ENCODE measurements at places on chromosomes 5 and 9. TPM values are rescaled to one million over a fixed set of nuclear protein-coding genes. Genes with fewer than 3 reads are reported as not detected.

The MYOZ3 gene
- under 0.01 TPM for total RNA-seq

- peak; percentile 36 for DNase-seq
These were observed 124.3 kb downstream of the CCDC192 start for GRCh38 chr5:127827451-127827850.

The COL5A1 gene
- 295 TPM for total RNA-seq

GRCh38 chr5:172385707-172386106, 68.6 kb downstream of the SH3PXD2B start:
- no peak for DNase-seq

- peak; percentile 32 for DNase-seq
These were observed 222.6 kb upstream of the PIK3R1 start for GRCh38 chr5:67992923-67993322.

- peak; percentile 84 for DNase-seq
These were observed 1.5 kb upstream of the GPRIN1 start for GRCh38 chr5:176611435-176611834.

DNA sequence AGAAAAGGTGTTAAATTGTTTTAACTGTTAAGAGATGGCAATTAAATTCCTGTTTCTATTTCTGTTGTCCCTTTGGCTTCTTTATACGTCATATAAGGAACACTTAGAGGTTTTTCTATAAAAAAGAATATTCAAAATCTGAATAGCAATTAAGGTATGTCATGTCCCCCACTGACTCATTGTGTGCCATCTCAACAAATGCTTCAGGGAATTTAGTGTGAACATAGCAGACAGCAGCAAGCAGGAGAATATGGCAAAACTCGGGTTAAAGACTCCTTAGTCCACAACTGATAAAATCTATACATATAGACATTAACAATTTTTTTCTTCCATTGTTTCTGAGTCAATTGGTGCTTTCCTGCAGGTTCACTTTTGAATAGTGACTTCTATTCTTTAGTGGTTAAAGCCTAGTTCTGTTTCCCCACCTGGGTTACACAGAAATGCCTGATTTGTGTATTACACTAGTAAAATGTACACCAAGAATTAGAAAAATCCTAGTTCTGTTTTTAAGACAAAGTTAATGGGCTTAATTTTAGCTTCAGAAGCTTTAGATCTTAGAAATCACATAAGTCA, 17.9 kb upstream of the RPS23 start:
- DNase-seq, result no peak

The ZNF366 gene
- total RNA-seq, result under 0.01 TPM

DNA sequence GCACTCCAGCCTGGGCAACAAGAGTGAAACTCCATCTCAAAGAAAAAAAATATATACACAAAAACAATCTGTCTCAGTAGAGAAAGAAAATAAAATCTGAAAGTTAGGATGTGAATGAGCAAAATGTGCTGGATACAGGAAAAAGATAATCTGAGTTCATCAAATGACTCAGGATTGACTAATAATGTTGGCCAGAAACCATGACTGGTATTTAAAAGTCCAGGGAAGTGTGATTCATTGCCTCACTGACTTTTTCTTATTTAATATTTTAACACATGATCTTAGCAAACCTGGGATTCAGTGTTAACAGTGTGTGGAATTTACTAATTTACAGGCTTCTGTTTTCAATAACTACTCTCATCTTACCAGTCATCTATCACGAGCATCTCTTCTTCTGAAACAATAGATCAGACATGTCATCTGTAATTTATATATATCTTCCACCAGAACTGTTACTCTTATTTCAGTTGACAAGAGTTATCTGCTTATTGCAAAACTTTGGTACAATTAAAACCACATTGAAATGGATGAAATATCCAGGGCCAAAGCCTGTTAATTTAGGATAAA, 256.7 kb downstream of the CDH12 start:
- DNase-seq, result peak; percentile 54

The C9orf50 gene
- total RNA-seq, result not detected

The ADAMTS19 gene
- 8.7 TPM for total RNA-seq
